ENCODE measurements at places on chromosomes 16 and 17.
A peak's percentile ranks its signal among the peaks of the same experiment; 100 is the strongest.

DNA sequence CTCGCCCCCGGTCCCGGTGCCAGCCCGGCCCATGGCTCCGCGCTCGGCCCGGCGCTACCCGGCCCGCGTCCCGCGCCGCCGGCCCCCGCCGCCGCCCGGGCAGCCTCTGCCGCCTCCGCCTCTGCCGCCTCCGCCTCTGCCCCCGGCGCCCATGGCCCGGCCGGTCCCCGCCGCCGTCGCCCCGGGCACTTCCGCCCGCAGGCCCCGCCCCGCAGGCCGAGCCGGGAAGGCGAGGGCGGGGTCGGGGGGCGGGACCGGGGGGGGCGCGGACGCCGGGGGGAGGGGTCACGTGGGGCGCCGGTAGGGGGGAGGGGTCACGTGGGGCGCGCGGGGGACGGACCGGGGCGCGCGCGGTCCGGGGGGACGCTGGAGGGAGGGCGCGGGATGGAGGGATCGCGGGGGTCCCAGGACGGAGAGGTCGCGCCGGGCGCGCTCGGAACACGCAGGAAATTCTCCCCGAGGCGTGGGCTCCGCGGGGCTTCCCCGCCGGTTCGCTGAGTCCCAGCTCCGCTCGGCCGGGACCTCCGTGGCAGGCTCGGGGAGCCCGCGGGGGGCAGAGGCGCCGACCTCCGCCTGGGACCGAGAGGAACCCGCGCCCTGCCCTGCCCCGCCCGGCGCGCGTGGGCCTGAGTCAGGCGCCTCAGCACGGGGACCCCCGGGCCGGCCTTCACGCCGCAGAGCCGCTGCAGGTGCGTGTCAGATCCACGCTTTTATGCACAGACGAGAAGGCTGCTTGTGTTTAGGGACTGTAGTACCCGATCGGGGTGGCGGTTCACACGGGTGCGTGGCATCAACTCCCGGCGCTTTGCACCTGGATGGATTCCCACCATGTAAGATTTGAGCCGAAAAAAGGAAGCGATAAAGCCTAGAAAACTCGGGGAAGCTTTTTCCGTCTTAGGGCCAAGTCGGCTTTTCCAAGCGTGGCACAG lies at the start of gene PGAP6:
Gene PGAP6 (minus strand): TSS at position 190 of the 929 bp plus-strand sequence. CDS start 157 bp downstream, at position 33.
- DNase-seq: peak; percentile 68

DNA sequence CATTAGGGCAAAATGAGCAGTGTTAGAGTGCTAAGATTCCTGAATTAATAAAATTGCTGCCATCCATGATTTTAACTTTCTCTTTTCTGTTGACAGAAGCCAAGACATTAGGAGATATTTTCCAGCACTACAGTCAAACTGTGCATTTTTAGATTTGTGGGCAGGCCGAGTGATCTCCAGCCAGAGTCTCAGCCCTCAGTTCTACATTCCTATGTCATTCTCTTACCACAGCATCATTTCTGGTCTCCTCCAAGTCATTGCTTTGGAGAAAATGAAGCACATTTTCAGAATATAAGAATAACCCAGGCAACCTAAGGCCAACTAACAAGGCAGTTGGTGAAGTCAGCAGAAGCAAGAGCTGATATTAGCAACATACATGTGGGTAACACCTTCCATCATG lies 74.6 kb upstream of the NUDT7 start:
- DNase-seq: no peak

GRCh38 chr16:85296859-85297660 lies 184.8 kb upstream of the CIBAR2 start:
- peak; percentile 63 for DNase-seq

- DNase-seq: no peak
Measured at GRCh38 chr16:87851601-87852000, 17.7 kb downstream of the SLC7A5 start.

GRCh38 chr16:30397056-30397455 lies 1.8 kb downstream of the ZNF48 start:
- no peak for DNase-seq

- peak; percentile 58 for DNase-seq
Measured at GRCh38 chr17:37828651-37829124, 83.8 kb upstream of the HNF1B start.

DNA sequence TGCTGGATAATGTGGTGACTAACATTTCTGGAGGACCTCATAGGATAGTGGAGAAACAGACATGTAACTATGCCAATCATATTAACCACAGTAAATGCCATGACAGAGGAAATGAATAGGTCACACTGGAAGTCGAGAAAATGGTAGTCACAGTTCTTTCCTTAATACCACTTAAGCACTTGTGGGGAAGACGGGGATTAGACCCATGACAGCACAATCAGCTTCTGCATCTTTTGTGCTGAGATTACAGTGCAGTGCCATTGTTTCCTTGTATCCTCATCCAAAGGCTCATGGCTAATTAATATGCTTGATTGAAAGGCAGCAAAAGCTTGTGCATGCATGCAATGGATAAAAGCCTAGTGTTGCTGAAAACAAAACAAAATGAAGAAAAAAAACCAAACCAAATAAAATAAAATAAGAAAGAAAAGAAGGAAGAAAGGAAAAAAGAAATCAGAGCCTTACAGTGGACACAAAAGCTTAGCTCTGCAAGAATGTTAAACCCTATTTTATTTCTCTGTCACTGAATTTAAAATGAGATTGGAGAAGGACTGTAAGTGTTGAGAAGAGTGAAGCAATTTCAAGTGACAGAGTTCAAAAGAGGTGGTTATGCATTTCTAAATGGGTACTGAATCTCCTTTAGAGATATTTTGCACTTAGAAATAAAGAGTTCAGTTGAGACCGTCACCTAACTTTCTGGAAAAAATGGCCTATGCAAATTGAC lies 1011.9 kb downstream of the CDH8 start:
- no peak for DNase-seq

- no peak for DNase-seq
Measured at GRCh38 chr16:82108774-82109173, 61.2 kb downstream of the MPHOSPH6 start.

- no peak for DNase-seq
Measured at GRCh38 chr16:2813771-2814221, 3.2 kb upstream of the PRSS21 start.

GRCh38 chr17:79990051-79990592 lies 45.5 kb downstream of the TBC1D16 start:
- no peak for DNase-seq

DNA sequence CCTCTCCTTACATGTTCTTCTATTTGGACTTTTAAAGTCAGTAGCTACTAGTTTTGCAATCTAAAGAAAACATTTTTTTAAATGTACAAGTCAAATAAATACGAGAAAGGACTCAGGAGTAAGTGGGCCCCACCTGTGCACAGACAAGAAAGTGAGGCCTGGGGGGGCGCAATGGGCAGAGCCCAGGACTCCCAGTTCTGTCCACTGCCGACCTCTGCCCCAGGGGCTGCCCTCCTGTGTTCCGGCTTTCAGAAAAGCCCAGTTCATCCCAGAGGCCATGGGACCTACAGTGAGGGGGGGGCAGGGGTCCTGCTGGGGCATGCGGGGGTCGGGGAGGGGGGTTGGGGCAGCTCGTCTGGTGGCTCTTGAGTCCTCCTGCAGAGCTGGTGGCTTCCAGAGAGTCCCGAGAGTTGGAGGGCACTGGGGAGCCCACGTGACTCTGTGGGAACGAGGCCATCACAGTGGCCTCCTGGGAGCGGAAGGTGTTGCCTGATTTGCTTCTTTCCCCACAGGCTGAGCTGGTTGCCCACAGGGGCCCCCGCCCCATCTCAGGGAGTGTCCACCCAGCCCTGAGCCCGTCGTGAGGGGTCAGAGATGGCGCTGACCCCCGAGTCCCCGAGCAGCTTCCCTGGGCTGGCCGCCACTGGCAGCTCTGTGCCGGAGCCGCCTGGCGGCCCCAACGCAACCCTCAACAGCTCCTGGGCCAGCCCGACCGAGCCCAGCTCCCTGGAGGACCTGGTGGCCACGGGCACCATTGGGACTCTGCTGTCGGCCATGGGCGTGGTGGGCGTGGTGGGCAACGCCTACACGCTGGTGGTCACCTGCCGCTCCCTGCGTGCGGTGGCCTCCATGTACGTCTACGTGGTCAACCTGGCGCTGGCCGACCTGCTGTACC lies 2.4 kb downstream of the UTS2R start:
- no peak for DNase-seq

- DNase-seq: peak; percentile 73
Measured at GRCh38 chr17:58402047-58402446, 15.3 kb downstream of the RNF43 start.

GRCh38 chr17:13395346-13395745 lies 206.4 kb downstream of the HS3ST3A1 start:
- no peak for DNase-seq

DNA sequence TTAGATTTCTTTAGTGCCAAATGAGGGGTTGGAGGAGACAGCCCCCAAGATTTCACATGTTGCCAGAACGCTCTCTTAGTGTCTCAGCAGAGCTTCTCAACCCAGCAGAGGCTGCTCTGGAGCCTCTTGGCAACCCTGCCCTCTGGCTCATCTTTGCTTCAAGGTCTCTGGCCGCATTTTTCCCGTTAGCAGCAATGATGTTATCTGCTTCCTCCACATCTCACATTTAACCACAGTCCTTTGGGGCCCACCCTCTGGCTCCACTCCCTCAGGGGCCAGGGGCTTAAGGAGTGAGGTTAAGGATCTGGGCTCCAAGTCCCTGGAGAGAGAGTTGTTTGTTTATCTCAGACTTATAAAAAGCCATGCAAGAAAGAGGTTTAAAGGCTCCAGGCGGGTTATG lies 3.3 kb upstream of the XYLT1 start:
- DNase-seq: peak; percentile 5

GRCh38 chr17:73524941-73525679 lies 119.1 kb downstream of the SDK2 start:
- DNase-seq: no peak

DNA sequence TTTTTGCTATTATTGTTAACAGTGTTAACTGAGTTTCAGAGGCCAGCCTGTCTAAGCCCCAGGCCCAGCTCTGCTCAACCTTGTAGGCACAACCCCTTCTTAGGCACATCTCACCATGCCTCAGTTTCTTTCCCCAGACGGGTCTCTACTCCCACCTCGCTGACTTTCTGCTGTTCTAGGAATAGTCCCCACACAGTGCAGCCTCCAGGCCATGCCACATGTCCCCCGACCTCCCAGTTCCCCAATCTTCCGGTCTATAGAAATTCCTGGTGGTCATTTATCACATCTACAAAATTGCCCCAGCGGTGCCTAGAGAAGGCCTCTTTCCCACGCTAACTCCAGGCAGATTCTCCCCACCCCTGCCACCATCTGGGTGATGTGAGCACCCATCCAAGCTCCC lies 34.8 kb downstream of the ADGRG5 start:
- DNase-seq: no peak

GRCh38 chr17:46061435-46061834 lies 62.4 kb downstream of the STH start:
- DNase-seq: peak; percentile 68

GRCh38 chr17:64037802-64038201 lies 17.4 kb upstream of the ICAM2 start:
- DNase-seq: no peak

- peak; percentile 79 for DNase-seq
Measured at GRCh38 chr17:69287168-69287567, 39.8 kb downstream of the ABCA5 start.

DNA sequence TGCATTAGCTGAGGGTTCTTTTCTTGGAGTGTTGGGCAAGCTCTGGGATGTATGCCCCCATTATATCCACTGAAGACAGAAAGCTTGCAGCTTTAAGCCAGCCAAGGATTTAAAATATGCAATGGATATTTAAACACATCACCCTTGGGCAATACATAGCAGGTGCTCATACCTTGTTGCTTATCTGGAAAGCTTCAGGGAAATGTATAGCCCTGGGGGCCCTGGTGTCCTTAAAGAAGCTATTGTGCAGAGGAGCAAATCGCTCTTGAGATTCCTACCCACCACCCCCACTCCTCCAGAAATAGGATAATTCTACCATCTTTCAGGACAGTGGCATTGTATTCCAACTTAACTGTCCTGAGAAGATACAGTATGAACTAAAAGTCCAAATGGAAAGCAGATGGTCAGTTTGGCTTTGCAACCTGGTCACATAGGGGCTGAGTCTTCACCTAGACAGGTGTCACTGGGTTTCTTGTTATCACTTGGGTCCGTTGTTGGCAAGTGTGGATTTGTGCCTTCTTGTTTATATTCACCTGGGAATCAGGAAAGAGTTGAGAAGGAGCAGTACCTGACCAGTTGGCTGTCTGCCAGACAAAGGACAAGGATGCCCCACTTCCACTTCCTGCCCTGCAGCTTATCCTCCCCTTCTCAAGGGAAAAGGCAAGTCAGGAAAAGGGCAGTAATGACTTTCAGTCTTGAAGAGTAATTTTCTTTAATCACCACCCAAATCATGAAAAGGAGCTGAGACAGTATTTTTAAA lies 3.4 kb downstream of the ANKRD40CL start:
- no peak for DNase-seq

GRCh38 chr16:69270831-69271230 lies 40.3 kb upstream of the VPS4A start:
- no peak for DNase-seq

GRCh38 chr17:57152967-57153528 lies 68.0 kb downstream of the AKAP1 start:
- no peak for DNase-seq

- DNase-seq: no peak
Measured at GRCh38 chr17:17832032-17832363, 4.8 kb downstream of the SREBF1 start.

GRCh38 chr17:14033166-14033565 lies 36.1 kb upstream of the COX10 start:
- no peak for DNase-seq

DNA sequence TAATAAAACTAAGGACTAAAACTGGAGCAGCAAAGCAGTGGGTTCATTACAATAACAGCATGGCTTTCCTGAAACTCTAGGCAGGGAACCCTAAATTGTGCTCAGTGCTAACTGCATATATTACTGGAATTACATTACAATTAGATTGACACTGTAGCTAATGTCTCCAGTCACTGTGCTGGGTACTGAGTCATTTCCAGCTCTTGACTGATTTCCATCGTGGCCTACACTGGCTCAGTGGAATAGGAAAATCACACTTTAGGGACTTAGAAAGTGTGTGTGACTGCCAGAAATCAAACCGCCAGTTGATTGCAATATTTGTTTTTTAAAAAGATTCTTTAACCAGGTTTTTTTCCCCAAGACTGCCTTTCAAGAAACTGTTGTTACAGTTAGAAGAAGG lies 1447.4 kb upstream of the GOT2 start:
- DNase-seq: no peak
